Spinal cord (tissue), 10 donors: ENCODE measurements at places on chromosomes 4 and X. TPM values are rescaled to one million over a fixed set of nuclear protein-coding genes. Genes with fewer than 3 reads are reported as not detected.

- no peak for DNase-seq
Observed at GRCh38 chr4:29948858-29949257, 771.3 kb upstream of the PCDH7 start.

DNA sequence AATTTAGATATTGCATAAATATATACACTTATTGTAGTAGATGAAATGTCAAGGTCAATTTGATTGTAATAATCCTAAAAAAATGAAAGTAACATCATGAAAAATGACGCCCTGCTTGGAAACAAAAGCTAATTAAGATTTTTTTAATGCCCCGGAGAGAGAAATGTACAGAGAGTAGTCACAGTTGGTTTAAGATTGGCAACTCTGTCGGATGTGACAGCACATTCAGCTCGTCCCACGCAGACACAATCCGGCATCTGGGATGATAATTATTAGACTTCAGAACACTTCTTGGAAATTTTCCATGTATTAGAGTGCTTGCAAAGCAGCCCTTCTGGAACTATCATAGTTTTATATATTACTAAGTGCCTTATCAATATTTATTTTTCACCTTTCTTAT is 478.0 kb downstream of the PDHA2 start:
- DNase-seq = no peak

GRCh38 chr4:66564901-66565651 is 894.8 kb upstream of the EPHA5 start:
- DNase-seq = no peak

- no peak for DNase-seq
Observed at GRCh38 chr4:124282301-124282898, 430.1 kb downstream of the ANKRD50 start.

DNA sequence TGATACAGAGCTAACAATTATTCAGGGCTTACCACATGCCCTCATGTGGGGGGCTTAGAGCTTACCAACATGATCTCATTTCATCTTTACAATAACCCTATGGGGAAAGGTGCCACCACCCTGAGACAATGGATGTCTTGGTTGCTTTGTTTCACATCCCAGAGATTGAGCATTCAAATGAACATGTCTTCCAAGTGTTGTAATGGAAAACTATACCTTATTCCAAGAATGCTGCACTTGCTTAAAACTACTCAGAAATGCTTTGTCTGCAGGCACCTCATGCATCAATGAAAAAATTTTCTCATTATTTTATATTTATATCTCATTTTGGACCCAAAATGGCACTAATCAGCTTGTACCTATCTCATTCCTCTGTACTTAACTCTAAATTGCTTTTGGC is 34.6 kb downstream of the BCLAF3 start:
- DNase-seq = no peak

GRCh38 chr4:80138551-80139538 is 58.5 kb upstream of the PRDM8 start:
- DNase-seq = no peak

DNA sequence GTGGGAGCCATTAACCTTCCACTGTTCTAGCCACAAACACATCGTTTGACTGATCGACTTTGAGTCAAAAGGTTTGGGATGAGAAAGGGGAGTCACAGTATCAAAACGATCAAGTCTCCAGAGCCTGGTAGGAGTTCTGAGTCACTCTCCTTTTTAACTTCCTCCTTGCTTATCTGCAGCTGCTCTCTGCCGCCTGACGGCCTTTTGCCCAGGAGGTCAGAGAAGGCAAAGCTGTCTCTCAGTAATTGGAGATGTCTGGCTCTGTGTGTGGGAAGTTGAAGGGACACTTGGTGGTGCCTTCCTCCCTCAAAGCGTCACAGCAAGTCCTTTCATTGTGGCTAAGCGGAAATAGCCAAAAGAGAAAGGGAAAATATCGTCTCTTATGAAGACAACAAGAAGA is 63.1 kb downstream of the ANOS1 start:
- no peak for DNase-seq

SULT1B1 gene
- total RNA-seq = 2.0 TPM

IQCM gene
- total RNA-seq = not detected

HTRA3 gene
- total RNA-seq = 23.4 TPM

SFRP2 gene
- 25.6 TPM for total RNA-seq

FHIP1A gene
- 5.3 TPM for total RNA-seq

TMEM156 gene
- 2.5 TPM for total RNA-seq

ETDC gene
- total RNA-seq = not detected

PRDM8 gene
- total RNA-seq = 10.0 TPM

MND1 gene
- 8.6 TPM for total RNA-seq
